ENCODE measurements at places on chromosomes 4 and X.

GRCh38 chr4:99088023-99088449 is 552 bp downstream of the ADH5 start:
- no peak for DNase-seq

GRCh38 chrX:13760426-13760825 is 25.9 kb downstream of the OFD1 start:
- DNase-seq: no peak

- no peak for DNase-seq
These were observed 978 bp upstream of the HS3ST1 start for GRCh38 chr4:11429699-11430045.

DNA sequence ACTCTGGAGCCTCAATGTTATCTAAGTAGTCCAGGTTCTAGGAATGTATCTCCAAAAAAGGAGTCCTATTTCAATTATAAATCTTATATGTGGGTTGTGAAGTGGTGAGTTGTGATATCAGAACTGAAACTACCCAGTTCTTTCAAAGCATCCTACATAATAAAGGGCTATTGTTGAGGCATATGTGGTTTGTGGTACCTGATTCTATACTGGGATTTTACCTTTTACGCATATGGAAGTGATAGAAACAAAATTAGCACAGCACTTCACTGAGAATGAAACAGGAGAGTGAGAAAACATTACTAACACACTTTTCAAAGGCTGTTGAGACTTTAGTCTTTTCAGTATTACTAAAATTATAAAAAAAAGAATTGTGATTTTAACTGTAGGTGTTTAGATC is 417.7 kb upstream of the GALNT7 start:
- DNase-seq: no peak

GRCh38 chrX:110759785-110760184 is 35.8 kb downstream of the CHRDL1 start:
- DNase-seq: no peak

GRCh38 chr4:20421603-20421985 is 169.9 kb downstream of the SLIT2 start:
- no peak for DNase-seq

- no peak for DNase-seq
These were observed 33.3 kb upstream of the SLC2A9 start for GRCh38 chr4:10054571-10055041.

DNA sequence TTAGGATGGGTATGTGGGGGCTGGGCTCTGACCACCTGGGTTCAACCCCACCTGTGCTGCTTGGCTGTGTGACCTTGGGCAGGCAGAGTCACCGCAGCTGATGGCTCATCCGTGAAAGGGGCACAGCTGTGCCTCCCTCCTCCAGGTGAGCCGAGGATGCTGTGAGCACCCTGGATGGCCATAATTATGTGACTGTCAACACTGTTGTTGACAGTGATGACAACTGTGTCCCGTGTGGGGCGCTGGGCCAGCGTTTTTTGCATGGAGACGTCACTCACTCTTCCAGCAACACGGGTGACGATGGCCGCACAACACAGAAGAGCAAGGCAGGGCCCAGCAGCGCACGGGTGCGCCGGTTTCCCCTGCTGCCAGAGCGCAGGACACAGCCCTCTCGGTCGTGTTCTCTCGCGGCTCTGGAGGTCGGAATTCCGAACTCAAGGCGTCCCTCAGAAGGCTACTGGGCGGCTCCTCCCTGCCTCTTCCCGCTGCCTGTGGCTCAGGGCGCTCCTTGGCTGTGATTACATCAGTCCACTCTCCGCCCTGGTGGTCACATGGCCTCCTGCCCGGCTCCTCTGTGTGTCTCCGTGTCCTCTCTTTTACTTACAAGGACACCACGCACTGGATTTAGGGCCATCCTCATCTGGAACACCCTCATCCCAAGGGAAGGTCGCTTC is 1.3 kb downstream of the SH3TC1 start:
- no peak for DNase-seq

GRCh38 chrX:103253608-103254007 is 1.3 kb downstream of the TCEAL8 start:
- DNase-seq: no peak

GRCh38 chrX:20227116-20227515 is 39.6 kb downstream of the RPS6KA3 start:
- no peak for DNase-seq

- DNase-seq: no peak
These were observed 2.4 kb downstream of the DIPK2B start for GRCh38 chrX:45198301-45198700.

GRCh38 chr4:174373821-174374220 is 90.1 kb downstream of the CEP44 start:
- no peak for DNase-seq

- DNase-seq: no peak
These were observed 803.5 kb downstream of the NLGN4X start for GRCh38 chrX:5425119-5425518.

DNA sequence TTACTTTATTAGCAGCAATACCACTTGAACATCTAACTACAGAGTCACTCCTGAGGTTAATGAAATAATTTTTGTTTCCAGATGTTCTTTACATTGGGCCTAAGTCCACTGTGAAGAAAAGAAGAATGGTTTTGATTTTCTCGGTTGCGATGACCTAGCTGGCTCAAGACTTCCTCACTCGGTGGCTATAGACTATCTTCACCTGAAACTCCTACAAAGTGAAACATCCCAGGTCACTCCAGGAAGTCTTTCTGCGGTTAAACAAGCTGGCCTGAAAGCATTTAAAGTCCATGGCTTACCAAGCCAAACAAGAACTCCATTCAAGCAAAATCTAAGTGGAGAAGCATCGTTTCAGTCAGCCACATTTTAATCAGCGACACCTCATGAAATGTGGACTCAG is 13.7 kb upstream of the SORBS2 start:
- DNase-seq: no peak

GRCh38 chr4:83054928-83055327 is 19.9 kb downstream of the COPS4 start:
- DNase-seq: no peak

GRCh38 chrX:41490446-41490845 is 43.3 kb downstream of the NYX start:
- no peak for DNase-seq

DNA sequence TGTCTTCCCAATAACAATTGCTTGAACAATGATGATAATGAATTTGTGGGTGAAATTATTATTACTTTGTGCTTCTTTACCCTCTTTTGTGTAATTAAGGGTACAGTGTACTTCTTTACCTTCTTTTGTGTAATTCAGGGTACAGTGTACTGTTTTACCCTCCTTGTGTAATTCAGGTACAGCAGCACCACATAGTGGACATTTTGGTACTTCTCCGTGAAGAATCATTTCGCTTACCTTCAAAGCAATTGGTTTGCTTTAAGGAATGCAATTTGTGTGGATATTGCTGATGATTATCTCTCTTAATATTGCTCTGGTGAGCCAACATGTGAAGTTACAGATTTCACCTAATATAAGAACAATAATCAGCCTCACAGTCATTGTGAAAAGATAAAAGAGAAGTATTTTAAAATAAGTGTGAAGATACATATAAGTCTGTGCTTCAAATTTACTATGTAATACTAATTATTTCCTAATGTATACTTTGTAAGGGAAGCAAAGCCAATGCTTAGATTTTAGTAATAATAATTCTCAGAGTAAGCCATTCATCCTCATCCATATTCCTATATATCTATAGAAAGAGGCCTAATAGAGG is 27.2 kb upstream of the SEC24B start:
- no peak for DNase-seq

DNA sequence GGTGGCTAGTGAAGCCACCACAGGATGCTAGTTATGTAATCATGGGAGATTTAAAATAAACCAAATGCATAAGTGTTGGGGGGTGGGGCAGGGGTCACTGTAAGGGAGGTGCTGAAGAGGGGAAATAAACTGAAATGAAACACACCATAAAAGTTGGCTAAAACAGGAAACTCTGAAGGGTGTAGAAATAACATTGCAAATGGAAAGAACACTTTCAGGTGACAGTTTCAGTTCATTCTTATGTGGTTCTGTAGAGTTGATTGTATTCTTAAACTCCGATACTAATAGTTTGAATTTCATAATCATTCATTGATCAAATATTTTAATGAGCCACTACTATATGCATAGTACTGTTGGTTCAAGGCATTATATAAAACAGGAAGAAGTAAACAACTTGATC is 80.1 kb downstream of the HDAC8 start:
- no peak for DNase-seq

- no peak for DNase-seq
These were observed 8.2 kb upstream of the IQCM start for GRCh38 chr4:149823769-149824221.

GRCh38 chr4:66486068-66486467 is 815.8 kb upstream of the EPHA5 start:
- no peak for DNase-seq

DNA sequence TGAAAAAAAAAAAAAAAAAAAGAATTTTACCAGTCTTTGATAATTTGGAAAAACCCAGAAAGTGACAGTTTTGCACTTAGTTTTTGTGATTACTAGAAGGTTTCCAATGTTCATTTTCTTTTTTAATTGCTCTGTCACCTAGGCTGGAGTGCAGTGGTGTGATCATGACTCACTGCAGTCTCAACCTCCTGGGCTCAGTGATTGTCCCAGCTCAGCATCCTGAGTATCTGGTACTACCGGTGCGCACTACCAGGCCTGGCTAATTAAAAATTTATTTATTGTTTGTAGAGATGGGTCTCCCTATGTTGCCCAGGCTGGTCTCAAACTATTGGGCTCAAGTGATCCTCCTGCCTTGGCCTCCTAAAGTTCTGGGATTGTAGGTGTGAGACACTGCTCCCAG is 3.3 kb downstream of the NUDT9 start:
- no peak for DNase-seq

GRCh38 chrX:42752730-42753129 is 25.2 kb downstream of the PPP1R2C start:
- DNase-seq: no peak

DNA sequence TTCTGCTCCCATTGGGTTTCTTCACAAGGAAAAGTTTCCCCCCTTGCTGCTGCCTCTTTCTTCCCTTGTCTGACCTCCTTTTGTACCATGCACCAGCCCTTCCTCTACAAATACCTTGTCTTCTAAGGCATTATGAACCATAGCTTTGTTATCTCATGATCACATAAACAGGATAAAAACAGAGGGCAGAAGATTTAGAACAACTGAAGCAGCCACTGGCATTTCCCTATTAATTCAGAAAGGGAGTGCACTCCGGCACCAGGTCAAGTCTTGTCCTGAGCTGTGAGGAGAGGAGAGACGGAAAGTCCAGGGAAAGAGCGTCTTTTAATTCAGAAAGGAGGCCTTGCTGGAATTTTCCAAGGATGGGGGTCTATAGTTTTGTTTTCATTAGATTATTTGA is 281.7 kb downstream of the RCHY1 start:
- DNase-seq: no peak

DNA sequence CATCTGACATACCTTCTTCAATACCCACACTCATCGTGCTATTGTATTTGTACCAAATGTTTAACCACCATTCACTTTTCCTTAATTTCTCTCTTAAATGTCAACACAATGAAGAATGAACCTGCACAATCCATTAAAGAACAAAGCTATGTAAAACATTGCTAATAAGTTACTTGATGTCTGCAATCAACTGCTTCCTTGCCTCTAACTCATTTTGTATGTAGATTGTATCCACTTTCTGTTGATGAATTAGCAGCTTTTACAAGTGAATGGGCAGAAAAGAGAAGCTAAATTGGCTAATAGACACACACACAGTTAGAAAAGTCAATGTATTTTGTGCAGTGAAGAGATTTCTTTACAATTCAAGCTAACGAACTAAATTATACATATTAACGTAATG is 212.5 kb upstream of the NDST3 start:
- no peak for DNase-seq

DNA sequence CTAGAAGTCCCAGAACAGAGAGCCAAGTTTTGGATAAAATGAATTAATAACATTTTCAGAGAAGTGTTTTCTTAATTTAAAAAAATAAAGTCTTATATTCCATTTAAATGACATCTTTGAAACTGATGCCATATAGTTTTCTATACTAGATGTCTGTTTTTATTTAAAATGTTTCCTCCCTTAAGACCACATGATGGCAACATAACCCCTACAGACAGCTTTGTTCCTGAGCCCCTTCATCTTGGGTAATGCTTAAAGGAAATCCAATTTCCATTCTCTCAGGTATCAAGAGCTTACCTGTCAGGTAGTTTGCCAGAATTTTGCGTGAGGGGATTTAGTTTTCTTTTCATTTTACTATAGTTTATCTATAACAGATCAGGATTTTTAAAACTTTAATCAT is 181.4 kb upstream of the UGT8 start:
- no peak for DNase-seq

GRCh38 chr4:56342746-56343145 is 44.5 kb downstream of the AASDH start:
- no peak for DNase-seq

GRCh38 chr4:70564033-70564432 is 28.0 kb upstream of the AMBN start:
- no peak for DNase-seq

DNA sequence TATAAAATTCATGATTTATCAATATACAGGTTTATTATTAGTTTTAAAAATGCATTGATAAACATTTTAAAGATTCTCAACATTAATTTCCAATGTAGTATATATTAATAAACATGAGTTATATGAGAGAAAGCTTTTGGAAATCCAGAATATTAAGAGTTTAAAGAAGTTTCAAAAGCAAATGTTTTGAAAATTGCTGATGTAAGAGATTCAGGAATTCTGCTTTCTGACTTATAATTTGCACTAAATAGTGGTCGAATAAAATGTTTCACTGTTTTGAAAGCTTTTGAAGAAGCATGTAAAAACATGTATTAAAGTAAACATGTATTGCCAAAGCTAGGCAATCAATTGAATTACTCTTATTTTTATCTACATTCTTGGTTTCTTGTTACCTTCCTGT is 151.2 kb upstream of the CXorf51B start:
- no peak for DNase-seq

DNA sequence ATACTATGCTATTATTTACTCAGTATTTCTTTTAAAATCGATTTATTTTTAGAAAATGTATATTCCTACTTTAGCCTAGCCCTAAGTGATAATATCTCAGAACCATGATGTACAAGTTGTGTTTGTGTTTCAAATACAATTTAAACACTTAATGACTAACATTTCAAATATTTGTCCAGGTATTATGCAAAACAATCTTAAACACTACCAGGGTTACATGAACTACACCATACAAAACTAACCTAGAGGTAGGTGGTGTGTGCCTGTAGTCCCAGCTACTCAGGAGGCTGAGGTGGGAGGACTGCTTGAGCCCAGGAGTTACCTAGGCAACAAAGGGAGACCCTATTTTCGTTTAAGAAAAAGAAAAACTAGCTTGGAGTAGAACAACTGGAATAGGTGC is 83.0 kb upstream of the TMEM33 start:
- no peak for DNase-seq

GRCh38 chr4:124717101-124717500 is 4.6 kb upstream of the ANKRD50 start:
- DNase-seq: no peak
